ENCODE measurements at places on chromosomes 7 and 10. TPM values are rescaled to one million over a fixed set of nuclear protein-coding genes. Genes with fewer than 3 reads are reported as not detected.
A peak's percentile ranks its signal among the peaks of the same experiment; 100 is the strongest.

- DNase-seq, result no peak
Measured at GRCh38 chr10:88181902-88182600, 318.6 kb downstream of the PTEN start.

DNA sequence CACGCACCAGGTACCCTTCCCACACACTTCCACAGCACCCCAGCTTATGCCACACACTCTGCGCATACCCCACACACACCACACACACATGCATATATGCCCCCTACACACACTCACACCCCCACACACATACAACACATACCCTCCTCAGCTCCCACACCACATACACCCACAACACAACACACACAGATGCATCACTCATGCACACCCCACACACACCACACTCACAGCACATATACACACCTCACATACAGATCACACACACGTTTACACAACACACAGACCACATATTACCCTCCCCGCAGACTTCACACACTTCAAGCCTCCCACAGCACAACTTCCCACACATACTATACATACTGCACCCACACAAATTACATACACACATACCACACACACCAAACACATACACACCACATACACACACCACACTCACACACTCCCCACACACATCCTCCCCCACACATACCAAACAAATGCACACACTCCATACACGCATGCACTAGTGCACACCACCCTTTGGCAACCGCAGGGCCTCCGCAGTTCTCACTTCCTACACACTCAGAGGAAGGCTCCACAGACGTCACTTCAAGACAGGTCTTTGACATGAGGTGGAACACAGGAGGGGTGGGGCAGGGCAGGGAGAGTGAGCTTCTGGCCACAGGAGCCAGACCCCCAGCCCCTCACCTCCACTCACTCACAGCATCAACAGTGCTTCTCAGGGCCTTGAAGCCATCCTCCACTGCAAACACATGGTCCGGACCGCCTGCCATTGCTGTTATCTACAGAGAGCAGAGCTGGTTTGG is 18.5 kb upstream of the ANTXRL start:
- peak; percentile 34 for DNase-seq

GRCh38 chr10:96820765-96821164 is 11.3 kb upstream of the LCOR start:
- DNase-seq, result no peak

CNTNAP2 gene
- total RNA-seq, result not detected

- DNase-seq, result no peak
Measured at GRCh38 chr10:133259602-133259989, 17.1 kb downstream of the ADAM8 start.

DNA sequence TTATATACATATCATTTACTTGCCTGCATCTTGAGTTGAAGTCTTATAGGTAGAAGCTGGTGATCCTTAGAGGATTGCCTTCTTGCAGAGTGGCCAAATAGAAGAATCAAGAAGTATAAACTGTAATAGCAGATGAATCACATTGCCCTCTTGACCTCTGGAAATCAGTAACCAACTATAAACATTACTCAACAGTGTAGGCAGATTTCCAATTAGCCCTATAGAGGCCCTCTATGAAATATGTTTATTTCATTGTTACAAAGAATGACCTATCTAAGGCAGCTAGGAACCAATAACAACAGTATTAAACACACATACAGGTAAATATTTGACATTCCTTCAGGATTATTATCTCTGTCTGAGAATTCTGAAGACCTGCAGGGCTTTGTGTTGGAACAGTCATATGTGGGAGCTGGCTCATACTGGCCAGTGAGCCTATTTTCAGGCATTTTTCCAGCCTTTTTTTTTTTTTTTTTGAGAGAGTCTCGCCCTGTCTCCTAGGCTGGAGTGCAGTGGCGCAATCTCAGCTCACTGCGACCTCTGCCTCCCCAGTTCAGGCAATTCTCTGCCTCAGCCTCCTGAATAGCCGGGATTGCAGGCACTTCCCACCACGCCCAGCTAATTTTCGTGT is 7.2 kb upstream of the SRI start:
- DNase-seq, result no peak

- DNase-seq, result no peak
Measured at GRCh38 chr7:130458257-130458656, 17.4 kb upstream of the CEP41 start.

HSPA14 gene
- 36.6 TPM for total RNA-seq
